ENCODE measurements at places on chromosomes 11 and 22. TPM values are rescaled to one million over a fixed set of nuclear protein-coding genes. Genes with fewer than 3 reads are reported as not detected.

TENM4 gene
- 0.40 TPM for total RNA-seq

PIWIL4 gene
- 0.92 TPM for total RNA-seq

LAYN gene
- total RNA-seq: 3.8 TPM

CACNA1I gene
- total RNA-seq: not detected

NUCB2 gene
- 116 TPM for total RNA-seq

XPNPEP3 gene
- total RNA-seq: 25.7 TPM

OR2AT4 gene
- not detected for total RNA-seq

GPHA2 gene
- not detected for total RNA-seq

KRTAP5-2 gene
- total RNA-seq: not detected

OR5T1 gene
- not detected for total RNA-seq

SCGB1A1 gene
- total RNA-seq: not detected

IGSF9B gene
- total RNA-seq: 34.5 TPM

MIOX gene
- total RNA-seq: not detected

OMP gene
- not detected for total RNA-seq

DNA sequence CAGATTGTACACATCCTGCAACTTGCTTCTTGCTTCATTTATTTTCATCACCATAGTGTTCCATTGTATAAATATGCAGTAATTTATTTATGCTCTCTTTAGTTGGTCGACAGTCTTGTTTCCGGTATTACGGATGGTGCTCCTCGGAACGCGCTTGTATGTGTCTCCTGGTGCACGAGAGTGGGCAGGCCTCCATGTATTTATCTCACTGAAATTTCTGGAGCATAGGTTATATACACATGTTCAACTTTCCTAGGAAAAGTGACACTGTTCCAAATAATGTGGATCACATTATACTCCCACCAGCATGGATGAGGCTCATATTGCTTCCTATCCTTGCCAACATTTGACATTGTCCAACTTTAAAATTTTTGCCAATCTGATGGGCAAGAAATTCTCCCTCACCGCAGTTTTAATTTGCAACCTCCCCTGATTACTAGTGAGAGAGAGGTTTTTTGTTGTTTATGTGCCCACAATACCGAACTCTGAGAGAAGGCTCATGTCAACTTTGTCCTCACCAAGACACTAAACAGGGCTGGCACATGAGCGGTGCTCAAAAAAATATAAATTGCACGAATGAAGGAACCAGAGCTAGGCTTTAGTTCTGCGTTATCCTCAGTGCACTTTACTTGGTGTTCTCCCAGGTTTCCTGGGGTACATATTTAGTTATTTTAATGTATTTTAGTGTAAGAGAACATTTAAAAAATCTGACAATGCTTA is 3.8 kb downstream of the CSNK2A3 start:
- DNase-seq: no peak

DNA sequence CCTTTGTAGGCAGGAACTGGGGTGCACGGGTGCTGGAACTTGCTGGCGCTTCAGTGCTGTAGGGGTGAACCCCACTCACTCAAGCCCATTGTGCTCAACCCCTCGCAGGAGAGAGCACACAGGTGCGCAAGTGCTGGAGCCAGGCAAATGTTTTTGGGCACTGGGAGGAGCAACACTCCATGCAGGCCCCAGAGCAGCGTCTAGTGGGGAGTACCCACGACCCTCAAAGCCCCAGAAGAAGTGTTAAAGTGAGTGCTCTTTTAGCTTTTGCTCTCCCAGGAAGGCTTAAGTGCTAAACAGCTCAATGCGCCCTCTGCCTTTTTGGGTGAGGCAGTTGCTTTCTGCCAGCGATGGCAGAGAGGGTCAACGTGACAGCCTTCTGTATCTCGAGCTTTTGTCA is 282.2 kb upstream of the ARHGAP42 start:
- DNase-seq: no peak

DNA sequence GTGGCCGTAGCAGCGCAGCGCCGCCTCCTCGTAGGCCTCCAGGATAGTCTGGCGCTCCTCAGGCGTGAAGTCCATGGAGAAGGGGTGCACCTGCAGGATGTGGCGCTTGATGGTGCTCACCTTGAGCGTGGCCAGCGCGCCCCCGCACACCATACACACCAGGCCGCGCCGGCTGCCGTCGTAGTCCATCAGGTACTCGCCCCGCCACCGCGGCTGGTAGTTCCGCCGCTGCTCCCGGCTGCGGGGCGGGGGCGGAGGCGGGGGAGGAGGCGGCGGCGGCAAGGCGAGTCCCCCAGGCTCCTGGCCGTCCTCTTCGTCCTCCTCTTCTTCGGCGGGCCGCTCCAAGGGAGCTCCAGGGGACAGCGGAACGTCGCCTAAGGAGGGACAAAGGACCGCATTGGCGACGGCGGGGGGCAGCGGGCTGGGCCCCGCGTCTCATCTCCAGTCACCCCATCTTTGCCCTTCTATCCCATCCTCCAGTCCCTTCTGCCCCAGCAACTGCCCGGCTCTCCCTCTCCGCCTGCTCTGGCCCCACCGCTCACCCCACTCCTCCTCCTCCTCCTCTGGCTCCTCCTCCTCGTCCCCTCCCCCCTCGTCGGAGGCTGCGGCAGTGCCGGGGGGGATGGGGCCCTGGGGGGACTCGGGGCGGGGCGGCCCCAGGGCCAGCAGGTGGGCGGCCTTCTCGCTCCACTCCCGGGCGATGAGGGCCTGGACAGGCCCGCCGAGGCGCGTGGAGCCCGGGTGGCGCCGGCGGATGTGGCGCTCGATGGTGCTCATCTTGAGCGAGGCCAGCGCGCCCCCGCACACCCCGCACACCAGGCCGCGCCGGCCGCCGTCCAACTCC is 4.9 kb downstream of the ZFTA start:
- DNase-seq: peak; percentile 57

DNA sequence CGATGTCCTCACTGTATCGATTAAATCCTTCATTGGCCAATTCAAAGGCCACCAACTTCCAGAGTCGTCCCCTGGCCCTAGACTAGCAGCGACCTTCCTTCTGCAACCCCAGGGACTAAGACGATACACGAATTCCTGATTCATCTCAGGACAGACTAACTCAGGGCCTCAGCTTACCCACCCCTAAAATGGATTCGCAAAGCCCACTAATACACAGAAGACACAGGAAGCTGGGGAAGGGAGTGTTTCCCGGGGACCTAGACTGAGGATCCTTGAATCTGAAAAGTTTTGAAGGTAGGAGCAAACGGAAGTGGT is 509 bp downstream of the LAMTOR1 start:
- DNase-seq: no peak

- DNase-seq: peak; percentile 12
Observed at GRCh38 chr11:3207526-3208189, 11.0 kb downstream of the MRGPRG start.

GRCh38 chr11:114057605-114058004 is 1.9 kb upstream of the ZBTB16 start:
- DNase-seq: no peak

GRCh38 chr22:36991206-36991605 is 28.0 kb downstream of the TST start:
- no peak for DNase-seq

DNA sequence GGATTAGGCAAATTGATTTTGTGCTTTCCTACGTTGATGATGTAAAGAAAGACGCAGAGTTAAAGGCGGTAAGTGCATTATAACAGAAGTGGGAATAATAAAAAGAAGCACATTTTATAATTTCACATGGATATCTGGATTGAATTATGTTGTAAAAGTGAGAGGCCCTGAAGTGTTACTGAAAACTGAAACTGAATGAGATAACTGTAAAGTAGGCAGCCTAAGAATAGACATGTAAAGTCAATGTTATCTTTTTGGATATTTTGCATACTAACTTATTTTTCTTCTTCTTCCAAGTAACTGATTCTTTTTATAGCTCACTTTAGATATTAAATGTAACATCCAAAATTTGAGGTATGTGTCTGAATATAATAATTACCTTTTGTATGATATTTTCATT is 28.3 kb downstream of the ANO5 start:
- DNase-seq: no peak

DNA sequence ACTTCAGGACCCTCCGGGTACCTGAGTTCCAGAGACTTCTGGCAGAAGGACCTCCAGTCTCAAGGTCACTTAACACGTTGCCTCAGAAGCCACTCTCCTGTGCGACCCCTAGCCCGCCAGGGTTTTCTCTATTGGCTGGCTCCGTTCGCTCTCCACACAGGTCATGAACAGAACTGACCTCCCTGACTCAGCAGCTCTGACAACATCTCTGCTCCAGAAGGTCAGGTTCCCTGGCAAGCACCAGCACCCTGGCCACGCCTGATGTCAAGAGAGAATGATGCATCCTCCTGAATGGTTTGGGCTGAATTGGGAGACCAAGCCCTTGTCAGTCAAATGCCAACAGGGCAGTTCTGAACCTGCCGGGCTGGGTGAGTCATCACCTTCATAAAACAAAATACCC is 84.3 kb upstream of the TMEM45B start:
- no peak for DNase-seq

- no peak for DNase-seq
Observed at GRCh38 chr22:30773919-30774318, 79.2 kb downstream of the OSBP2 start.

GRCh38 chr11:79406376-79406775 is 34.5 kb downstream of the TENM4 start:
- DNase-seq: no peak

- no peak for DNase-seq
Observed at GRCh38 chr11:111018566-111018965, 227.0 kb upstream of the POU2AF2 start.

- DNase-seq: no peak
Observed at GRCh38 chr11:43576320-43576802, 104.2 kb upstream of the HSD17B12 start.

DNA sequence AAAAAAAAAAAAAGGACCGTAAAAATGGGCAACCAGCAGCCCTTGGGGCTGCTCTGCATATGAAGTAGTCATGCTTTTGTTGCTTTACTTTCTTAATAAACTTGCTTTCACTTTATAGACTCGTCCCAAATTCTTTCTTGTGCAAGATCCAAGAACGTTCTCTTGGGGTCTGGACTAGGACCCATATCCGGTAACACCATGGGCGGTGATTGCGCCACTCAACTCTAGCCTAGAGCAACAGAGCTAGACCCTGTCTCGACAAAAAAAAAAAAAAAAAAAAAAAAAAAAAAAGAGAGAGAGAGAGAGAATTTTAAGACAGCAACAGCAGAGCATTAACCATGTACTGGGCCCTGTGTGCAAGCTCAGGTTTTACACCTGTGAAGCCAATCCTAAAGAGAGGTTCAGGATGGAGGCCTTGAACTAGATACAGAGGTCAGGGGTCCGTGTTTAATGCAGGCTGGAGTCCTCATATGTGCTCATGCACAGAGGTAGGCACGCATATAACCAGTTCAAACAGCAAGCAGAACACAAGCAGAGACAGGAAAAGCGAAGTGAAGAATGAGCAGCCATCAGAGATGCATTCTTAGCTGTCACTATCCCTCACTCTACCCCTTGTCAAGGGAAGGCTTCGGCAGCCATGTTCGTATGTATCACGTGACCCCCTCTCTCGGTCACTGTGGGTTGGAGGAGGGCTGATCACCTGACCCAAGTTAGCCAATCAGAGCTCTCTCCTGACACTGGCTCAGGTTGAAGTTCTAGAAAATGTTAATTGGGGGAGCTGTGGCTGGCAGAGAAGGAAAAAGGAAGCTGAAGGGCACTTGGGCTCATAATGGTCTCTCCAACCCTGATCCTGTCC is 16.7 kb upstream of the SYT12 start:
- DNase-seq: peak; percentile 56

DNA sequence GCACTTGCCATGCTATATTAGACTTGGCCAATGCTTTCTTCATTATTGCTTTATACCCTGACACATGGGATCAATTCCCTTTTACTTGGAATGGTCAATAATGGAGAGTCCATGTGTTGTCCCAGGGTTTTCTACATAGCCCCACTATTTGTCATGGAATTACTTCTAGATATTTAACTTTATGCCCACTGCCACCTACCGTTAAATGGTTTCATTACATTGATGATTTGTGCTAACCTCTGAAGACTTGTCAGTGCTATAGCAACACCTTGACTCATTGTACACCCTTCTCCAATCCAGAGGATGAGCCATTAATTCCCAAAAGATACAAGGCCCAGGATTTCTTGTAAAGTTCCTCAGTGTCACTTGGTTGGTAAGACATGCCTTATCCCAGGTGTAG is 31.4 kb upstream of the SLC22A25 start:
- DNase-seq: no peak

- no peak for DNase-seq
Observed at GRCh38 chr11:43685440-43685839, 4.9 kb downstream of the HSD17B12 start.

Data from left ventricle myocardium superior (tissue), 1 donor.